ENCODE measurements at places on chromosomes 1 and 21.

GRCh38 chr1:223712850-223713474, 623 bp downstream of the CAPN2 start:
- no peak for DNase-seq

GRCh38 chr1:113283914-113284313, 106.4 kb upstream of the MAGI3 start:
- DNase-seq: no peak

- DNase-seq: no peak
These were observed 39.6 kb upstream of the GPR153 start for GRCh38 chr1:6300342-6301048.

DNA sequence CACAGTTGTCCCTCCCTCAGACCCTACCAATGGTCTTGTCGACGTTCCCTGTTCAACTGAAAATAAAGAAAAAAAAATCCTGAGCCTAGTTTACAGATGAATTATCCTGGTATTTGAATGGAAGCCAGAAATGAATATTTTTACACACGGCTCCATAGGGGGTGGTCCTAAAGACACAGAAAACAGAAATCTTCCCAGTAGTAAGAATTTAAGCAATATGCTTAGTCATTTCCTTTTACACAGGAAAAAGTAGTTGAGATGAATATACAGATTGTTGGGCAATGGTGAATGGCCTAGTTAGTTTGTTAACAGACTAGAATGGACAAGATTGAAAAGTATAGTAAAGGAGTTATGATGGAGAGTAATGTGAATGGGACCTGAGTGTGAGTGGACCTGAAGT, 67.4 kb downstream of the RGS18 start:
- DNase-seq: no peak

DNA sequence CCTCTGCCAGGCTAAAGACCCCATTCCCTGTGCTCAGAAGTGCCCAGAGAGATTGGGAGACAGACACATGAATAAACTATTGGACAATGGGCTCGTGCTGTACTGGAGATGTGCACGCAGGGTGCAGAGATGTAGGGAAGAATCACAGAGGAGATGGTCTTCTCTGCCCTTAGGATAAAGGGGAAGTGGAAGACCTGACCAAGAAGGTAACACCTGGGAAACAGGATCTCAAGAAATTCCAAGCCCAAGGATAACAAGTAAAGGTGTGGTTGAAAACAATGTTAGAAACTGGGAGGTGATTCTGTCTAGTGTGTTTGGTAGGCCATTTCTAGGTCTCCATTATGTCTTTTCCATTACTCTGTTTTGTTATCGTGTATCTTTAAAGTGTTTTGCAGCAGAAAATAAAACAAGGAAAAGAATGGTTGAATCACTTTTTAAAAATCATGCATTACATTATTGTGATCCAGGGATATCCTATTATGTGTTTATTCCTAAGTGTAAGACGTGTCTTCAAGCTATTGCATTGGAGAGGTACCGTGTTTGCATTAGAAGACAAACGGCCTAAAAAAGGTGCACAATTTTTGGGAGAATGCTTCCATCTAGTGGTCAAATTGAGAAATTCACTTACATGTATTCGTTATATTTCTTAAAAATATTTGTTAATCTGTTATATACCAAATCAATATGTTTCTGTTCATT, 40.8 kb upstream of the KCTD3 start:
- DNase-seq: peak; percentile 65

GRCh38 chr1:178057912-178058534, 35.9 kb upstream of the RASAL2 start:
- DNase-seq: no peak

GRCh38 chr1:218677026-218677425, 331.9 kb downstream of the TGFB2 start:
- no peak for DNase-seq

DNA sequence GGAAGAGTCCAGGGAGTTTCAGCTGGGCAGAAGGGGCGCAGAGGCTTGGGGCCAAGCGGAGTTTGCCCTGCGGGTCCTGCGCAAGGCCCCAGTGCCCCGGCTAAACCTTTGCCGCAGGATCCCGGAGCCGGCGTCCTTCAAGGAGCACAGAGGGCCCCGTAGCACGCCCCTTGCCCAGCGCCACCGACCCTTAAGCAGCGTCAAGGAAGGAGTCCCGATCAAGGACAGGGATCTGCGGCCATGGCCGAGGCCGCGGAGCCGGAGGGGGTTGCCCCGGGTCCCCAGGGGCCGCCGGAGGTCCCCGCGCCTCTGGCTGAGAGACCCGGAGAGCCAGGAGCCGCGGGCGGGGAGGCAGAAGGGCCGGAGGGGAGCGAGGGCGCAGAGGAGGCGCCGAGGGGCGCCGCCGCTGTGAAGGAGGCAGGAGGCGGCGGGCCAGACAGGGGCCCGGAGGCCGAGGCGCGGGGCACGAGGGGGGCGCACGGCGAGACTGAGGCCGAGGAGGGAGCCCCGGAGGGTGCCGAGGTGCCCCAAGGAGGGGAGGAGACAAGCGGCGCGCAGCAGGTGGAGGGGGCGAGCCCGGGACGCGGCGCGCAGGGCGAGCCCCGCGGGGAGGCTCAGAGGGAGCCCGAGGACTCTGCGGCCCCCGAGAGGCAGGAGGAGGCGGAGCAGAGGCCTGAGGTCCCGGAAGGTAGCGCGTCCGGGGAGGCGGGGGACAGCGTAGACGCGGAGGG, 520 bp downstream of the CLIC6 start:
- DNase-seq: no peak

DNA sequence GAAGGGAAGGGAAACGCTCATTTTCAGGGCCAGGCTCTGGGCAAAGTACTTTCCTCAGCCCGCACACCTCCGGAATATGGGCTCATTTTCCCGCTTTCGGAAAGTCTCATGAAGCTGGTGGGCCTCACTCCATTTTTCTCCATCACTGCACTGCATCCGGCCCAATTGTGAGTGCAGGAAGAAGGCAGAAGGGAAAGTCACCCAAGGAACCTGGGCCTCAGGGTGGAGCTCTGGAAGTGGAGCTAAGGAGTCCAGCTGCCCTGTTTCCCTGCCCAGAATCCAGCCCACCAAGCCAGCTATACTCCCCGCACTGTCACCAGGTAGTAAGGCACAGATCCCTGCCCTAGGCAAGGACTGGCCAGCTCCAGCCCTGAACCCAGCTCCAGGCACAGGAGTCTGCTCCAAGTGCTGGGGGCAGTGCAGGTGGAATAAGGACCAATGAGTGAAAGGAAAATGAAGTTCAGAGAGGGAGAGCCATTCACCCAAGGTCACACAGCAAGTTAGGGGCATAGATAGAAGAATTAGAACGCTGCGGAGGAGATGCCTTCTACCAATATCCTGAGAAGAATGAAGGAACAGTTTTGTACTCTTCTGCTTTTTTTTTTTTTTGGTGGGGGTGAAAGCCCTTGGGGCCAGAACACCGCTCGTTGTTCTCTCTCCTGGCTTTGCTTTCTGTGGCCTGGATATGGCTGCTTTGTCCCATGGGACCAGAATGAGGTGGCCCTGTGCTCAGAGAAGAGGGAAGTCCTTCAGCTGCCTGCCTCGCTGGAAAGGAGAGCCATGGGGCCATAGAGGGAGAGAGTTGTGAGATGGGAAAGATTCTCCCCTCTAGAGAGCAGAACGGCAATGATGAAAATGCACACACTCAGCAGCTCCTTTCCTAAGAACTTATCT, 10.0 kb downstream of the LRP8 start:
- DNase-seq: no peak

DNA sequence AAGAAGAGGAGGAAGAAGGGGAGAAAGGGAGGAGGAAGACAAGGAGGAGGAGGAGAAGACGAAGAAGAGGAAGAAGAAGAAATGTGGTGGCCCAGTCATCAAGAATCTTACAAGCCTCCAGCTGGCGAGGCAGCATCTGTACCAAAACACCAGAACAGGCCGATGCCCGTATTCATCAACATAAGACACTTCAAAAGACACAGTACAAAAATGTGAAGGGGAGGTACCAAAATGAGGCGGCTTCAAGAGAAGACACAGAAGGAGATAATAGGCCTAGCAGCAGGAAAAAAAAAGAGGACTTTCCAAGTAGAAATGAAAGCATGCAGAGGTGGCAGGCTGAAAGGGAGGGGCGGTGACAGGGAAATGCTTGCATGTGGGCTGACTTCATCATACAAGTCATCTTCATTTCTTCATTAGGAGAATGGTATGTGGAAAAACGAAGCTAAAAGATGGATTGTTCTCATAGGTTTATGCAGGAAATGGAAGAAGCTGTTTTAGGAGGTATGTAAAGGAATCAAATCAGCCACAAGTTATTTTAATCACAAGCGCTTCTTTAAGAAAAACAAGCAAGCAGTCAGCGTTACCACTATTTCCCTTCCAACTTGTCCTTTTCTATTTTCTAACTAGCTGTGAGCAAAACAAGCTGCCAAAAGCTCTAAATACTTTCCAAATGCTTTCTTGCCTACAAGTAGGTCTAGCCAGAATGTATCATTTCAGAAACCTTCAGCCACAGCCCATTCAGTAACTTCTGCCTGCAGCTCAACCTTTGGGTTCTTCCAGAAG, 192.3 kb downstream of the SLC45A1 start:
- no peak for DNase-seq
